NCI-H1092 treated with DMSO at 0.1 percent for 48 hours (cell line): ENCODE measurements at places on chromosomes 6 and 20.
A peak's percentile ranks its signal among the peaks of the same experiment; 100 is the strongest.

- no peak for DNase-seq
These were observed 107.4 kb upstream of the NAA20 start for GRCh38 chr20:19909725-19910124.

- no peak for DNase-seq
These were observed 143.9 kb upstream of the FOXA2 start for GRCh38 chr20:22728146-22728745.

DNA sequence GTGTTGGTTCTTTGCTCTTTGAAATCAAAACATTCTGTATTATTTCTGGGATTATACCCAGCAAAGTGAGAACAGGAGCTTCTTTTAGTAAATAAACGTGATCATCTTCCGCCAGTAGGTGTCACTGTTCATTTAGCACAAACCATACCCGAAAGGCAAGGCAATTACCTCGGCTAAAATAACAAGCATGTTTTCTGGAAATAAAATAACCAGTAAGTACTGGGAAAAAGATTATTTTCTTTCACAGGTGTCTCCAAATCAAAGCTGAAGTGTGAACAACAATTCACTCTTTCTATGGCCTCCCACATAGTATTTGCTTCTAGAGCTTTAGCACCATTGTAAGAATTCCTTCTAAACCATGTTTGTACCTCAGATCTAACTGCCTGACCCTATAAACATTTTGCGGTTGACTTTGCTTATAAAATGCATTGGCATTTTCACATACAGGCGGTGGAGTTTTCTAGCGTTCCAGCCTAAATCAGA is 144.6 kb upstream of the AGPAT4 start:
- DNase-seq: peak; percentile 84

DNA sequence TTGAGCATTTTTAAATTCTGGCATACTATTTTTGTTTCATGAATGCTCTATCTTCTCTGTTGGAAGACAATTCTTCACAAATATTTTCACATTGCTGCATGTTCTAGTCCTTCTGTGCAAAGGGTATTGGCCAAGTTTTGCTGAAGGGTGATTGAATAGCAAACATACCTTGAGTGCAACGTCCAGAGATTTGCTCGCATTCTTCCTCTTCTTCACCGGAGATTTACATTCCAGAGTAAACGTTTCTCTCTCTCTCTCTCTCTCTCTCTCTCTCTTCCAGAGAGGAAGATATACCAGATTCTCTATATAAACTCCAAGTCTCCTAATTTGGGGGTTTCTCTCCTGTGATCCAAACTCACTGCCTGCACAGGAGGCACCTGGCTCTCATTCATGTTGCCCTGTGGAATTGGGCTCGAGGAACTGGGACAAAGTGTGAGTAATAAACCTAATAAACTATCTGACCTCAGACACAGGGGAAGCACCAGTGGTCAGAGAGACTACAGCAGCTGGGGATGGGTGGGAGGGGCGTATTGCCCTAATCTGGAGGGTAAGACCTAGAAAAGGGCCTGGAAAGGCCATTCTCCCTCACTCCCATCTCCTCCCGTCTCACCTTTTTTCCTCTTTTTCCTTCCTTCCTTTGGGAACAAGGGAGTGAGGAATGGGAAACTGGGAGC is 1.1 kb upstream of the TREML1 start:
- no peak for DNase-seq

- DNase-seq: no peak
These were observed 11.8 kb upstream of the TUBB2B start for GRCh38 chr6:3239110-3239830.

DNA sequence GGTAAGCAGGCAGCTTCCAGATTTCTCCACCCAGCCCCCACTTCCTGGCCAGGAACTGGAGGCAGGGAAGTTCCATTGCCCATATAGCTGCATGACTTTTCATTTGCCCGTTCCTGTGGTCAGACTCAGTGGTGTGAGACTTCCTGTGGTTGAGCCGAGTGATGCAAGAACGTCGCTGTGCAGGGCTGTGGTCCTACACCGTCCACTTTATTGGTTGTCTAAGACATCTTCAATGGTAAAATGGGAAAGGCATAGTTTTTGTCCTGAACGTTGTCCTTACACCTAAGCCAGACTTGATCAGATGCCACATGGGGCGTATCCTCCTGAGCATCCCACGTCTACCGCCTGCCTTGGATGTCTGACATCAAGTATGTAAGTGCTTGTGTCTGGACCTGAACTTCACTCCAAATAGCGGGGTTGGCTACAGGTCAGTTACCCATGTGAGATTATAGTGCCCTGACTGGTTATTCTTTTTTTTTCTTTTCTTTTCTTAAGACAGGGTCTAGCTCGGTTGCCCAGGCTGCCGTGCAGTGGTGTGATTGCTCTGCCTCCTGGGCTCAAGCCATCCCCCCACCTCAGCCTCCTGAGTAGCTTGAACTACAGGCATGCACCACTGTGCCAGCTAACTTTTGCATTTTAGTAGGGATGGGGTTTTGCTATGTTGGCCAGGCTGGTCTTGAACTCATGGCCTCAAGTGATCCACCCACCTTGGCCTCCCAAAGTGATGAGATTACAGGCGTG is 25.9 kb upstream of the GTSF1L start:
- no peak for DNase-seq

DNA sequence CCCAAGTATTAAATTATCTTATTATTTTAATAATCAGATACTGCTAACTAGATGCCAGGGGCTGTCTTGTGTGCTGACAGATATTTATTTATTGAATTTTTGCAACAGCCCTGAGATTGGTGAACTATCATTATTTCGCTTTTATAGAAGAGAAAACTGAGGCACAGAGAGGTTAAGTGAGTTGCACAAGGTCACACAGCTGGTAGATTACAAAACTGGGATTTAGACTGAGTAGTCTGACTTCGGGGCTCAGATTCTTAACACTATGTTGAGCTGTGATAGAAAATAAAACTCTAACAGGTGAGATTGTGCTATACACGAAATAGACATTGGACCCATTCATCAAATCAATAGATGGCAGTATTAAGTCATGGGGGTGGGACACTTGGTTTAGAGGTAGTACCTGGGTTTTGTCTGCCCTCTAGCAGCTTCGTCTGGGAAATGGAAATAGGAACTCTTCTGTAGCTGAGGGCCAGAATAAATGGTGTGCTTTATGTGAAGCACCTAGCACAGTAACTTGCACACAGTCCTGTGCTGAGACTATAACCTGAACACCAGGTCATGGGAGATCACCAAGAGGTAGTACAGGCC is 113.4 kb downstream of the B3GAT2 start:
- DNase-seq: no peak

DNA sequence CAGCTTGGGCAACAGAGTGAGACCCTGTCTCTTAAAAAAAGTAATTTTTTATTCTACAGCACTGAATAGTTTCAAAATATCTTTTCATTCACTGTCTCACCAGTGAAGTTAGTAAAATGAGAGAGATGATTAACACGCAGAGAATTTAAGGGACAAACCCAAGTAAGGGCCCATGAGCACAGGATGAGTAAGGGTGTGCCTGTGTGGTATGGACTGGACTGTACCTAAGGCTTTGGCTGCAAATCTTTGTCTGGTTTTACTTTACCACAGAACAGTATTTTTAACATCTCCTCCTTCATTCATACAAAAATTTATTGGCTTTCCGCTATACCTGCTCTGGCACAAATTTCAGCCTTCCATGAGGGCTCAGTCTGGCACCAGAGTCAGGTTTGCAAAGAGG is 433.3 kb downstream of the UTRN start:
- no peak for DNase-seq

- no peak for DNase-seq
These were observed 20.3 kb downstream of the MMS22L start for GRCh38 chr6:97262676-97263075.

- DNase-seq: no peak
These were observed 25.5 kb upstream of the ARG1 start for GRCh38 chr6:131547488-131547887.

DNA sequence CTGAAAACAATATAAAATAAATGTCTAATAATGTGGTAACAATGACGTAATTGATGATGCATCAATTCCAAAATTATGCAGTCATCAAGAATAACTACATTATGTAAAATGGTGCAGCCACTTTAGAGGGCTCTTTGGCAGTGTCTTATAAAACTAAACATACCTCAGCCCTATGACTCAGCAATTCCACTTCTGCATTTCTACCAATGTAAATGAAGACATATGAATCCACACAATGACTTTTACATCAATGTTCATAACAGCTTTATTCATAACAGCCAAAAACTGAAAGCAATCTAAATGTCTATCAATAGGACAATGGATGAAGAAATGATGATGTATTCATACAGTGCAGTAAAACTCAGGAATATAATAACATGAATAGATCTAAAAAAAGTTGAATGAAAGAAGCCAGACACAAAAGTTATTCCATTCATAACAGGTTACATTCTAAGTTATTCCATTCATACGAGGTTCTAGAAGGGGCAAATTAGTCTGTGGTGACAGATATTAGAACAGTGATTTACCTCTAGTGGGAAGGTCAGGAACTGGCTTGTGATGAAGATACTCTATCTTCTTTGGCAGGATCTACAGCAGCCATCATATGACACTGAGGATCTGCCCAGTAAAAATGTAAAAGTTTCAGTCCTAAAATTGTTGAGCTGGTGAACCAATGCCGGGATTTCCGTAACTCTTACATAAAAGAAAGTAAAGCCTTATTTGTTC is 396.1 kb downstream of the PLCB1 start:
- no peak for DNase-seq

GRCh38 chr6:44045672-44046015 is 81.6 kb downstream of the MRPL14 start:
- no peak for DNase-seq

- no peak for DNase-seq
These were observed 200.0 kb upstream of the PMEPA1 start for GRCh38 chr20:57909763-57910331.

DNA sequence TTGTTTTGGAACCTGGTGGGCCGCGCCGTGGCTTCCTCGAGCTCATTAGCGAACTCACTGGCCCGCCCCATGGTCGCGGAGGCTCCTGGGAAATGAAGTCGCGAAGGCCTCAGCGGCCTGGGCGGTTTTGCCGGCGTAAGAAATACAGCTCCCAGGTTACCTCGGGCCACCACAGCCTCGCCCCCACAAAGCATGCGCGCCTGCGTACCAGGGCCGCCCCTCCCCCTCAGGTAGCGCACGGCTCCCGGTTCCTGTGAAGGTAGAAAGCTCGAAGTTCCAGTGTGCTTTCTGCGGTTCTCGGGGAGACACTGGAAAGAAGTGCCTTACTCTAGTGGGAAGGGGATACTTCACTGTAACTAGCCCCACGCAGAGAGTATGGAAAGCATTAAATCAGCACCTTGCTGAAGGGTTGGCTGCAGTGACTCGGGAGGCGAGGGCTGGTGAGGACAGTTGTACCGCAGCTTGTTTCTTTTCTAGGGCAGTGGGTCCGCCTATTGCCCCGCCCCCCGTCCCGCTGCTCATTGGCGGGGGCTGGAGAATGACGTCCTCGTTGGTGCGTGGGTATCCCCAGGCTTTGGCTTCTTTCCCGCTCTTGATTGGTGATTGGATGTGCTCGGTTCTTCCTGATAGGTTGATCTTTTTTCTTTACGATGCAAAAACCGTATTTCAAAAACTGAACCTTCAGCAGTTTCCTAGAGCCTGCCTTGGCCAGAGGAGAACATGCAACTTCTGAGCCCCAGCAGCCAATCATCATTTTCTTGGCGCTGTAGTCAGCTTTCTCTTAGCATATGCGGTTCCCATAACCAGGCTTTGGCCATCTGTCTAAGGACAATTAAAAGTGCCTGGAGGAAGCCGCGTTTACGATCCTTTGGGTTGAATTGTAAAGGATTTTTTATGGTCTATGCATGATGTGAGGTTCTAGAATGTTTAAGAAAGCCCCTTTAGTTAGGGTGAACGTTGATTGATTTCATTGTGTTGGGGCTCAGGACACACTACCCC is at the start of gene CDK19:
TSS of gene CDK19 (minus strand) at position 59 of the 999 bp plus-strand sequence. CDS start 333 bp downstream, outside the sequence.
- peak; percentile 95 for DNase-seq

GRCh38 chr20:45041464-45042337 is 59.2 kb downstream of the KCNS1 start:
- no peak for DNase-seq
